ENCODE measurements at places on chromosomes 12 and 14.

- DNase-seq: no peak
Observed at GRCh38 chr12:44091948-44092606, 256.2 kb downstream of the TMEM117 start.

DNA sequence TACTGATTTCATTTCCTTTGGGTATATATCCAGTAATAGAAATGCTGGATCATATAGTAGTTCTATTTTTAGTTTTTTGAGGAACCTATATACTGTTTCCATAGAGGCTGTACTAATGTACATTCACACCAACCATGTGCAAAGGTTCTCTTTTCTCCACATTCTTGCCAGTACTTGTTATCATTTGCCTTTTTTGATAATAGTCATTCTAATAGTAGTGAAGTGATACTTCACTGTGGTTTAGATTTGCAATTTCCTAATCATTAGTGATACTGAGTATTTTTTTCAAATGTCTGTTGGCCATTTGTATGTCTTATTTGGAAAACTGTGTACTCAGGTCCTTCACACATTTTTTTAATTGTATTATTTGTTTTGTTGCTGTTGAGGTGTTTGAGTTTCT is 148.2 kb upstream of the NAV3 start:
- no peak for DNase-seq

- DNase-seq: no peak
Observed at GRCh38 chr12:67988601-67989021, 636 bp upstream of the IFNG-AS1 start.

- DNase-seq: no peak
Observed at GRCh38 chr12:84294246-84294645, 618.4 kb downstream of the SLC6A15 start.

- DNase-seq: no peak
Observed at GRCh38 chr14:50836515-50836914, 5.6 kb upstream of the NIN start.
